ENCODE measurements at places on chromosomes 5 and 9.

DNA sequence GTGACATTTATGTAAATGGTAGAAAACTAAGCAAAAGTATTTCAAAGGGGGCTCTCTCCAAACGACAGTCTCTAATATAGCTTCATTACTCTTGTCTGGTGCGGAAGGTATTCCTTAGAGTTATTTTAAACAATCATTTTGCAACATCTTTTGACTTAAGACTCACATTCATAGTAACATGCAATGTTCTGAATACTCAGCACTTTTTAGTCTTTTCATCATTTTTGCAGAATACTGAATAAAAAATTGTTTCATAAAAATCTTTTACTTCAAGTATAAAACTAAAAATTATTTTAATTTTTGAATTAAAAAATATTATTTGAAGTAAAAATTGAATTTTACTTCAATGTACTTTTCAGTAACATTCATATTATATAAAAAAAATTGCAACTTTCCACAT is 321.1 kb downstream of the PLK2 start:
- DNase-seq = no peak

- no peak for DNase-seq
These were observed 312.0 kb upstream of the RPS23 start for GRCh38 chr5:82590112-82590511.

DNA sequence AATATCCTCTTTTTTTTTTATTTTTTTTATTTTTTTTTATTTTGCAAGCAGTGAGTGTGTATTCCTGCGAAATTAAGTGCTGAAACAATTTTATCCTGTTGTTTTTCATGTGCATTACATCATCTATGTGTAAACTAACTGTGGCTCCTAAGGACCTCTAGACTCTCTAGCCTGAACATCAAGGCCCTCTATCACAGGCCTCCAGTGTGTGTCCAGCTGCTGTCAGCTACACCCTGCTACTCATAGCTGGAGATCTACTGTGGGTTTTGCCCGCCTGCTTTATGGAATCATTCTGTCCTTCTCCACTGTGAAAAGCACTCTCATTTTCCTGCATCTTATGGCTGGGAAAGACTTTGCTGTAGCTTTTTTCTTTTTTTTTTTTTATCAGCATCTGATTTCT is 157.8 kb downstream of the KCTD16 start:
- no peak for DNase-seq

DNA sequence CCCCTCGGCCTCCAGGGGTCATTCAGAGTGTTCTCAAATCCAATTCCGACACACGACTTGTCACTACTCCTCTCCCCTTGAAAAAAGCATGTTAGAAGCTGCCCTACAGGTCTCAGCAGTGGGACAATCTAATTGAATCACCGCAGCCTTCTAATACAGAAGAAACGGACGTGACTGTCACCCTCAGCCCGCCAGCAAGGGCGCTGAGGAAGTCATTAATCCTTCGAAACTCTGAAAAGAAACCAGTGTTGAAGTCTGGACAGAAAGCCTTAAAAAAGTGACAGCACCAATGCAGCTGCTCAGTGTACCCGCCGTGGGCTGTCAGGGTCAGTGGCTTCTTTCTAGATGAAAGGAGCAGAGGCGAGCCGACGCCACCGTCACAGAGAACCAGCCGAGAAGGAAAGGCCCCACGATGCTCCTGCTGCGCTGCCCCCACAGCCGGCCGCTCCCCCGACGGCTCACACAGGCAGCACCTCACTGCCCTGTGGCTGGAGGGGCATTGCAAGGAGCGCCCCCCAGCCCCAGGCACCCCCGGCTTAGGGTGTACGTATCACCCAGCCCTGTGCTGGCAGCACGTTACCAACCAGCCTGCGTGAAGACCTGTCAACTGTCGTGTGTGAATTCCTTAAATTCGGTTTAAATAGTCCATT is 5.7 kb downstream of the BRD3OS start:
- DNase-seq = no peak

GRCh38 chr9:109258481-109259302 is 62.2 kb downstream of the EPB41L4B start:
- no peak for DNase-seq

DNA sequence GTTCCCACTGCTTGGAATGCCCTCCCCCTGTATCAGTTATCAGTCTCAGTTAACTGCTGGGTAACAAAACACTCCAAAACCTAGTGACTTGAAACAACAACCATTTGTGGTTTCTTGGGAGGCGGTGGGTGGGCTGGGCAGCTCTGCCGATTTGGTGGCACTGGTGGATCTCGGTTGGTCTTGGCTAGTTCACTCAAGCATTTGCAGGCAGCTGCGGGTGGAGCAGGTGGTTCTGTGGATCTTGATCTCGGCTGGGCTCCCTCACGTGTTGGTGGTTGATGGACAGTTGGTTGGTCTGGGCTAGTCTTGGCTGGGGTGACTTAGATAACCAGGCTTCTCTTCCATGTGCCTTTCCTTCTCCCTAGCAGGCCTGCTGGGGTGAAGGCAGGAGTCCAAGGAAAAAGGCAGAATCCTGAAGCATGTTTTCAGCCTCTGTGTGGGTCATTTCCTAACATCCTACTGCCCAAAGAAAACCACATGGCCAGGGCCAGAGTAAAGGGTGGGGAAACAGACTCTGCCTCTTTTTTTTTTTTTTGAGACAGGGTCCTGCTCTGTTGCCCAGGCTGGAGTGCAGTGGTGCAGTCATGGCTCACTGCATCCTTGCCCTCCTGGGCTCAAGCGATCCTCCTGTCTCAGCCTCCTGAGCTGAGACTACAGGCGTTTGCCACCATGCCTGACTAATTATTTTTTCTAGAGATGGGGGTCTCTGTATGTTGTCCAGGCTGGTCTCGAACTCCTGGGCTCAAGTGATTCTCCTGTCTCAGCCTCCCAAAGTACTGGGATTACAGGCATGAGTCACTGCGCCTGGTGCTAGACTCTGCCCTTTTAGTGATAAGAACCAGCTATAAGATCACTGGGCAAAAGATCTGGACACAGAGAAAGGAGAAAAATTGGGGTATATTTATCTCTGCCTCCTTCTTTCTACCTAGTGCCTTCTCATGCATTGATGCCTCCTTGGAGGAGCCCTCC is 183.7 kb downstream of the RGS3 start:
- no peak for DNase-seq

DNA sequence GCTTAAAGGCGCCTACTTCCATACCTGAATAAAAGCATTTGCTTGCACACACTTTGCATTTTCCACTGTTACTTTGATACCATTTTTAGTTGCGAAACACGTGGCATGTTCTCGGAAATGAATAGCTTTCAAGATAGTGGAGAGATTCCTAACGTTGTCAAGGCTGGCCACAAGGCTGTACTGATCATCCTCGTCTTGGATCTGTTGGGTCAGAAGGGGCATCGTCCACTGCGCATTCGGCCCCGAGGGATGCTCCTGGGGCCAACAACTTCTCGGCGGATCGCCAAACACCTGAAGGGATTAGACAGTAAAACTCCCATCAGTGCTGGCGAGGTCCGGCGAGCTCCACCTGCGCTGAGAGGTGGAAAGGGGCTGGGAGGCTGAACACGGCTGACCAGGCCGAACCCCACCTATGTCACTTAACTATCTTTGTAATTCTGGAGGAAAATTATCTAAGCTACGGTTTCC is 599 bp downstream of the RAD1 start:
- no peak for DNase-seq

DNA sequence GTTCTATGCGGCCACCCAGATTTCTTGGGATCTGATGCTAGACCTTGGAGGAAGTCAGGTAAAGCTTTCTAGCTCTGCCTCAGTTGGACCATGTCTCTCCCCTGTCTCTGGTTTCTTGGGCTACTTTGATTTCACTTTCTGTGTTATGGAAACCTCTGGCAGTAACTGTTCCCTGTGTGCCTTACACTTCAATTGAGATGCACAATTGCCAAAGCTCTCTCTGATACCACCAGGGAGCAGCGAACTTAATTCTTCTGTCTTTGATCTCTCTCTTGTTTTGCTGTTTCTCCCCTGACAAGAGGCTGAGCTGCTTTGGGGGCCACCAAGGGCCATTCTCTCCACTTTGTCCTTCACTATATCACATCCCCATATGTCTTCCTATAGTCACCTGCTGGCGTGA is 61.4 kb downstream of the PGM5 start:
- DNase-seq = no peak

DNA sequence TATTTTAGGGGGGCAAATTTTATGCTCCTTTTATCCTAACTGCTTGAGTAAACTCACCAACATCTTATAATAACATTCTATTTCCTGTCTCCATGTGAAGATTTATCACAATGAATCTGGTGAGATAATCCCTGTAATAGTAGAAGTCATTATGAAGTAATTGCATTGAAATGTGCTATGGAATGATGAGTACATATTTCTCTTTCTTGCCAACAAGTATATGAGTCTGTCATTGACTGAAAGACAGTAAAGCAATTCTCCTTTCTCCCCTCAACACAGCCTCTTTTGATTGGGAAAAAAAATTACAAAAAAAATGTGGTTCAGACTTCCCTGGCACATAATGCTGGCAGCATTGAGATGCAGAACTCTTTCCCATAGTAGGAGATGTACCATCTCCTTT is 459.2 kb upstream of the RGMB start:
- no peak for DNase-seq

DNA sequence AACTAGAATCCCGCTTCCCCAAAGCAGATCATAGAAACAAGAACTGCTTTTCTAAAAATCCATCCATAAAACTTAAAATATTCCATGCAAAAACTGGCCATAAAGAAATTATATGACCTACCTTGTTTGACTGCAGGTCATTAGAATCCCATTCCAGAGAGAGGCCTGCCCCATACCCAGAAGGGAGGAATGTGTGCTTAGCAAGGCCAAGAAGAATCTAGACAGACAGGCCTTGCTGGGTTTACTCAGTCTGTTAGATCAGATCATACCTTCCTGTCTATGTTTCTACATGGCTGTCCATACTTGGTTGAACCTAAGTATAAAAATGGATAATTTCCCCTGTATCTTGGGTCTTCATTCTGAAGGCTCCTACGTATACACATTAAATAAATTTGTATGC is 358.8 kb upstream of the TRPC7 start:
- no peak for DNase-seq

DNA sequence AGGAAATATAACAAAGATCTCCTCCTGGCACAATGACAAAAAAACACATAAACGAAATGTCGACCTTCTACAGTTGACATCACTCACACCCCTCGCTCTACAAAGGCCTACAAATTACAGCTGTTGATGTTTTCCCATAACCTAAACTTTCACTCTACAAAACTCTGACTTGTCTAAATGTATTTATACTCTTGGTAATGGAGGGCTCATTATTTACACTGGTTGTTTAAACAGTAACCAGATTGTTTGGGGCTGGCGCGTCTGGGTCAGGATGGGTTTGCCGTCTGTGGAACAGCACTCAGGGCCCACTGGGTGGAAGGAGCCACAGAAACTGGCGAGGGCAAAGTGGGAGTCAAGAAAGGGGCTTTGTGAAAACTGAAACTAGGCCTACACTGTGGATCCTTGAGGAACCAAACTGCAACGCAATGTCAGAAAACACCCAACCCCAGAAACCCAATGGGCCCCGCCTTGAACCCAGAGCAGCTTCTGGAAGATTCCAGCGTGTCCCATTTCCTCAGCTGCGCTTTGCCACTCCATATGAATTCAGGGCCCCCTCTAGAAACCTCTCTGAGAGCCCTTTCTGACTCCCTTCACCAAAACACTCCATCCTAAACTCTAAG is 136.7 kb downstream of the ROR2 start:
- DNase-seq = no peak

GRCh38 chr5:135869276-135869675 is 26.4 kb downstream of the IL9 start:
- DNase-seq = no peak

GRCh38 chr9:92725266-92725545 is 39.4 kb downstream of the BICD2 start:
- no peak for DNase-seq

GRCh38 chr9:89640361-89640760 is 35.5 kb downstream of the GADD45G start:
- DNase-seq = no peak

DNA sequence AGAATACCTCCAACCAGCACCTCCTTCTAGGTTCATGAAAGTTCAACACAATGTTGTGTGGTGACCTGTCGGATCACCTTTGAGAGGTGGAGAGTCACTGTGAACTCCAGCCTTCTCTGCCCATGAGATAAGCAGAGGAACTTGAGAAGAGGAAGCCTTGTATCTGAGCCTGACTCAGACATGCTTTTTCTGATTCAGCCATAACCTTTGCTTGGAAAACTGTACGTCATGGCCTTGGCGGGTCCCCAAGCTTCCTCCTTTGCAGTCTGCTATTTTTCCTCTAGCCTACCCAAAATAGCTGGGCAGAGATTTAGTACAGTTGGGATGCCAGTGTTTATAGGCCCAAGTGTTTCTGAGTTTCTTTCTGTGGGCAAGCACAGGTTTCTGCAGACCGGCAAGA is 274.7 kb downstream of the CETN3 start:
- no peak for DNase-seq

DNA sequence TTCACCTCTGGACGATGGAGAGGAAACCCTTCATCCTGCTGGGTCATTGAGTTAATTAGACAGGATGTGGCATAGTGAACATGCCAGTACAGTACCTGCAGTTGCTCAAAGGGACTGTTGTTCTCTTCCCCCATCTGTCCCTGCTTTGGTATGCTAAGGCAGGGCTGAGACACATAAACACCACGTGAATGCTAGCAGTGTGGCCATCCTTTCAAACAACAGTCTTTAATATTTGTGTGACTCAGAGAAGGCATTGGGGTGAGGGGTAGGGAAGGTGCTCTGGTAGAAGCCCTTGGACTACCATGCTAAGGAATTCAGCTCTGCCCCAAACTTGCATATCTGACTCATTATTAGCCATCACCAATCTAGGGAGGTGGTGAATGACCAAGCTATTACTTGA is 180.2 kb upstream of the ZNF618 start:
- no peak for DNase-seq

- DNase-seq = no peak
These were observed 77.3 kb downstream of the PAM start for GRCh38 chr5:102832445-102832844.

- DNase-seq = no peak
These were observed 128.3 kb upstream of the CCNH start for GRCh38 chr5:87541033-87541432.

DNA sequence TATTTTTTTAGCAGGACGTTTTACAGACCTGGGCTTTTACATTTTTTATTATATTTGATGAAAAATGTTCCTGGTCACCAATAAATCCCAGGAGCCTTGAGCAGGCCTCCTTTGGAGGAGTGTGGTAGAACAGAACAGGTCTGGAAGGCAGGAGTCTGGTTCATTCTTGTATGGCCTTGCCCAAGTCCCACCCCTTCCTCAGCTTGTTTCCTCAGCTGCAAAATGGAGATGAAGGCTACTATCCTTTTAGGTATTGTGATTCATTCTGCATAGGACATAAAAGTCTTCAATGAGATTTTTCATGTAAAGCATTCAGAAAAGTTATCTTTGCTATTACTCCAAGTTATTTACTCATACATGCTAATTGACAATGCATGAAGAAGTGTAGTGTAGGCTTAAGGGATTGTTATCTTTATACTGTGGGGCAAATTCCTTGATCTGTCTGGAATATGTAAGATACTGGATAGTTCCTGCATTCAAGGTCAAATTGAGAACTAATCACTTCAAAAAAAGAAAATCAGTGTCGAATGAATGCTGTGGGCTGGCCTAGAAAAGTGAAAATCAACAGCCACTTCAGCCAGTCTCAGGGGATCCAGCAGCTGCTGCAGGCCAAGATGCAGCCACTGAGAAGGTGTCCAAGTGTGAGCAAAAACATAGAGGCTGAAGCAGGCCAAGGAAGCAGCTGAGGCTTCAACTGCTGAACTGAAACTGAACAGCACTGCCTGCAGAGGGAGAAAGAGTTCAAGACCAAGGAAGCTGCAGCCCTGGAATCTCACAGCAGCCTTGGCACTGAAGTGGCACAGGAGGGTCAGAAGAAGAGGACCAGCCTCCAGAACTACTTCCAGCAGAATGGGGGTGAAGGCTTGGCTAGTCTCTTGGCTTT is 15.5 kb upstream of the SLC36A3 start:
- DNase-seq = no peak

GRCh38 chr5:127311781-127312525 is 21.4 kb downstream of the MEGF10 start:
- no peak for DNase-seq
